Hepatocyte (in vitro differentiated cells): ENCODE measurements at places on chromosomes 3 and 15. TPM values are rescaled to one million over a fixed set of nuclear protein-coding genes. Genes with fewer than 3 reads are reported as not detected.

The TRPM1 gene
- not detected in 2 replicates for total RNA-seq

The SNX22 gene
- 4.3 and 7.7 TPM in 2 replicates for total RNA-seq

The GOLGA6B gene
- 0.08 TPM in 1 of 2 replicates, not detected in the other for total RNA-seq

The FETUB gene
- 5.7 and 7.2 TPM in 2 replicates for total RNA-seq

The TLR9 gene
- total RNA-seq, result not detected in 2 replicates

The IGSF11 gene
- 0.40 TPM in 1 of 2 replicates, not detected in the other for total RNA-seq

The ARMC8 gene
- 47.0 and 52.4 TPM in 2 replicates for total RNA-seq

The UTS2B gene
- total RNA-seq, result 0.07 TPM in 1 of 2 replicates, not detected in the other

The ATP13A4 gene
- 14.2 and 18.2 TPM in 2 replicates for total RNA-seq

DNA sequence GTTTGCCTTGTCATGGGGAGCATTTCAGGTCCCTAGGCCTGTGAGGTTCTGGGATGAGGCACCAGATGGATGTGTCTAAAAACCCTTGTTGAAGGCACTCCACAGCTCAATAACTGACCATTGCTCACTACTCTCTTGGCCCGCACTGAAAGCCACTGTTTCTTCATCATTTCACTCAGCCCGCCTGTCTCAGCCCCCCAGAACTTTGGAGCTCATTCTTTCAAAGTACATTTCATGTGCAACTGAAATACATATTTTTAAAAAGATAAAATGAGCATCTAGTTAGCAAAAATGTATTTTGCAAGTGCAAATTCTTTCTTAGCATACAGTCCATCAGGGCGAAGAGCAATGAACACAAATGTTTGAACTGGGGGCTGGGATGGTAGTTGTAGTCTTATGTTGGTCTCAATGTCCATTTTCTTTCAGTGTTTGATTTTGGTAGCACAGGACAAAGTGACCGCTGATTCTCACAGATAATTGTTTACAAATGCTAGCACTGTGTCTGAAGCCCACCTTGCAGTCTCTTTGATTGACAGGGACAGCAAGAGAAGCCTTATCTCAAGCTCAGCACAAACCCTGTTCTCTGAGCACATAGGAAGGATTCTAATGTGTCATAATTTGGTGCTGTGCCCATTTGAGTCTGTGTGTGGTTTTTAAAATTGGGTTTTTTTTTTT, 19.6 kb downstream of the HEMK1 start:
- H3K4me3 ChIP-seq, result no peak overlapping the region
- H3K27ac ChIP-seq, result peak overlapping the region; percentile 30
- DNase-seq, result no peak
- H3K27me3 ChIP-seq, result no peaks in the 10 kb centered on the region

- H3K36me3 ChIP-seq, result no peaks in the 10 kb centered on the region
- H3K27me3 ChIP-seq, result no peaks in the 10 kb centered on the region
- DNase-seq, result peak; percentile 24
- no peak overlapping the region for H3K27ac ChIP-seq
- no peak overlapping the region for H3K4me3 ChIP-seq
- H3K4me1 ChIP-seq, result no peaks in the 10 kb centered on the region
Observed at GRCh38 chr3:24069045-24069444, 124.0 kb downstream of the NR1D2 start.

DNA sequence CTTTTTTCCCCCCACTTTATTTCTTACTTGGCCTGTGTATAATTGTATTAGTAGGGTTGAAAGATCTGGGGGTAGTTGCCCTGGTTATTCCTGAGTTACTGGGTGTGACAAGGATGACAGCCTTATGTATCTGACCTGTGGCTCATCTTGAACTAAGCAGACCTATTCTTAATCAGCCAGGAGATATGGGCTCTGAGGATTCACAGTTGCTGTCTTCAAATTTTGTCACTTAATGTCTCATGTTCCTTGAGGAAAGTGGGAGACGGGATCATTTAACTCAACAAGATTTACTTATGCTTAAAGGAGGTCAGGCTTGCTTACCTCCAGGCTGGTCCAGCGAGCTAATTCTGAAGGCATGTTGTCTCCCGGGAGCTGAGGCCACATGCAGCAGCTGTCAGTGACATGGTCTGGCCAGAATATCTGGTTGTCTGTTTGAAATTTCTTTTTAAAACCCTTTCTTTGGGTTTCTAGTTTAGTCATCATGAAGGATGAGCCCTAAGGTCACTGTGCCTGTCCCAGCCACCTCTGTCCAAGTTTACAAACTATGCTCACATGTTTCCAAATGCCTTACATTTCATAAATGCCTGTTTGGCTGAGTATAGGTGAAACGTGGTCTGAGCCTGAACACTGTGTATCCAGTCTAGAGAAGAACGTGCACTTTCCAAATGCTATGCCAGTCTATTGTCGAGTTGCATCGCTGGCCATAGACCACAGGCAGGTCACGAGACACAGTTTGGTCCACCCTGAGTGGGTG, 26.8 kb downstream of the LRTM1 start:
- no peaks in the 10 kb centered on the region for H3K27me3 ChIP-seq
- peak overlapping the region; percentile 43 for H3K27ac ChIP-seq
- no peak overlapping the region for H3K4me3 ChIP-seq
- H3K36me3 ChIP-seq, result no peaks in the 10 kb centered on the region
- H3K4me1 ChIP-seq, result no peaks in the 10 kb centered on the region

DNA sequence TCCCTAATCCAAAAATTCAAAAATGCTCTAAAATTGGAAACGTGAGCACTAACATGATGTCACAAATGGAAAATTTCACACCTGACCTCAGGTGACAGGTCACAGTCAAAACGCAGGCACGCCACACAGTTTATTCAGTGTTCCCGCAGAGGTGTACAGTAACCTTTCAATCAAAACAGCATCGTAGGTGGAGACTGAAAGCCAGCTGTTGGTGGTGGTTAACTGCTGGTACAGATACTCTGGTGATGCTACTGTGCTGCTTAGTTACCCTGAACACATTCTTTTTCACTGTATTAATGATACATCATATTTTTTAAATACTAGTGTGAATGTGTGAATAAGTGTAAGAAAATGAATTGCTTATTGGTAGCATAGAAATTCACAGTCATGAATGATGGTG, 23.8 kb downstream of the RAB11A start:
- H3K36me3 ChIP-seq, result peaks cover 5% of the 10 kb centered on the region
- DNase-seq, result no peak
- H3K4me1 ChIP-seq, result no peaks in the 10 kb centered on the region
- no peak overlapping the region for H3K4me3 ChIP-seq
- no peak overlapping the region for H3K27ac ChIP-seq
- H3K27me3 ChIP-seq, result no peaks in the 10 kb centered on the region

- DNase-seq, result no peak
- H3K27ac ChIP-seq, result no peak overlapping the region
- no peaks in the 10 kb centered on the region for H3K36me3 ChIP-seq
- H3K4me1 ChIP-seq, result peaks cover 14% of the 10 kb centered on the region
- H3K27me3 ChIP-seq, result no peaks in the 10 kb centered on the region
Observed at GRCh38 chr15:90205886-90206285, 4.8 kb downstream of the SEMA4B start.

- H3K36me3 ChIP-seq, result no peaks in the 10 kb centered on the region
- peaks cover 18% of the 10 kb centered on the region for H3K4me1 ChIP-seq
- no peak overlapping the region for H3K27ac ChIP-seq
- DNase-seq, result no peak
- no peaks in the 10 kb centered on the region for H3K27me3 ChIP-seq
- no peak overlapping the region for H3K4me3 ChIP-seq
Observed at GRCh38 chr15:40474581-40474980, 3.8 kb downstream of the CHST14 start.

DNA sequence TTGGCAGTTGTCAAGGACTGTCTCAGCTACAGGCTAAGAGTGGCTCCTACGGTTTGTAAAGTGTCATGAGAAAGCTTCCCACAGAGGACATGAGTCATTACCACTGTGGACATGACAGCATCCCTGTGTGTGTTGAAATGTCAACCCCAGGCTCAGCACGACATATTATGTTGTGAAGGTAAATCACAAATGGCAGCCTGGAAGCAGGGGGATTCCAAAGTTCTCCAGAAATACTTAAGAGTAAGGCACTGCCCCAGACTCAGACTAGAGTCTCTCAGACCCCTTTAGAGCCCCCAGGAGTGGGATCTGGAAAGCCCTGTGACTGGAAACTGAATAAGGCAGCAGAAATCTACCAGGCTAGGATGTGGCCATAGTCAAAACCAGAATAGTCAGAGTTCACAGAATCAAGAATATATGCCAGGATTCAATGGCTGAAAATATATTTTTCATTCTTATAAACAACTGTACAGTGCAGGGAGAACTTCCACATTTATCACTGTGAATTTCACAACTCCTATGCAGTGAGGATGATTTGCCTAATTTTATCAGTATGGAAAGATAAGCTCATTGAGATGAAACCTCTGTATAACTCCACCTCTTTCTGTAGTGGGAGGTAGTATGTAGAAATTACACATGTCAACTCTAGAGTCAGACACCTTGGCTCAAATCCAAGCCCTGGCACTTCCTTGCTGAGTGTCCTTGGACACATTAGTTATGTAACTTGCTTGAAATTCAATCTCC, 237.1 kb upstream of the CFAP20DC start:
- peak; percentile 29 for DNase-seq
- H3K4me3 ChIP-seq, result no peak overlapping the region
- H3K27ac ChIP-seq, result no peak overlapping the region
- H3K4me1 ChIP-seq, result no peaks in the 10 kb centered on the region
- no peaks in the 10 kb centered on the region for H3K36me3 ChIP-seq

- no peaks in the 10 kb centered on the region for H3K4me1 ChIP-seq
- no peaks in the 10 kb centered on the region for H3K27me3 ChIP-seq
- no peaks in the 10 kb centered on the region for H3K36me3 ChIP-seq
- DNase-seq, result no peak
- H3K4me3 ChIP-seq, result no peak overlapping the region
Observed at GRCh38 chr3:126438746-126439145, 36.9 kb downstream of the ZXDC start.

DNA sequence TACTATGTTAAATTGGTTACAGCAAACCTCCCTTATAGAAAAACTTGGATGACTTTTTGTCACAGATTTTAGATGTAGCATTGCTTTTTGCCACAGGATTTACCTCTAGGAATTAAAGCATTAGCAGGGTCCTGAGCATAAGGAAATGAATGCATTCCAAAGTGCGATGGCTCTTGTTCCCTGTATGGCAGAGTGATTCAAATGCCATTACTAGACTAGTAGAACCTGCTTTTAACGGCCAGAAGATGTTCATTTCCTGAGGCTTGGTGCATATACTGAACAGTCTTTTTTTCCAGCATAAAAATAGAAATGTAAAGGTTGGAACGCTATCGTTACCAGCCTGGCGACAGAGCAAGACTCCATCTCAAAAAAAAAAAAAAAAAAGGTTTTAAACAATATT, 59.4 kb downstream of the WNT5A start:
- no peaks in the 10 kb centered on the region for H3K27me3 ChIP-seq
- DNase-seq, result no peak
- peak overlapping the region; percentile 12 for H3K27ac ChIP-seq
- no peaks in the 10 kb centered on the region for H3K4me1 ChIP-seq
- no peak overlapping the region for H3K4me3 ChIP-seq

GRCh38 chr3:37535526-37536432, 325.9 kb upstream of the CTDSPL start:
- no peaks in the 10 kb centered on the region for H3K36me3 ChIP-seq
- no peaks in the 10 kb centered on the region for H3K27me3 ChIP-seq
- H3K4me3 ChIP-seq, result no peak overlapping the region
- no peak for DNase-seq
- no peaks in the 10 kb centered on the region for H3K4me1 ChIP-seq

DNA sequence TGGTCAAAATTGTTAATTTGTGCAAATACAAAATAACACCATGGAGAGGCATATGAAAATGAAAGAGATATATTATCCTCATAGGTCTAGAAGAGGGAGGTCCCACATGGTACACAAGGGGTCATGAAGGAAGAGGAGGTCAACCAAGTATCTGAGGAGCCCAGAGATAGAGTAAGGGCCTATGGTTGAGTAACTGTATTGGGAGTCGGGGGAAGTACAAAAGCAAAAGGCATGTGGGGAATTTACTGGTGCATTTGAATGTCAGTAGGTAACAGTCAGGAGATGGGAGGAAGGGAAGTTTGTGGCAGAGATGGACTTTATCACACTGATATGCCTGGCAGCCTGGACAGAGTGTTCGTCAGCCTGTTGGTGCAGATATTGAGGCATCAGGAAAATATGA, 1113.7 kb downstream of the OTOL1 start:
- no peaks in the 10 kb centered on the region for H3K27me3 ChIP-seq
- no peak for DNase-seq
- no peak overlapping the region for H3K27ac ChIP-seq
- H3K36me3 ChIP-seq, result no peaks in the 10 kb centered on the region
- no peaks in the 10 kb centered on the region for H3K4me1 ChIP-seq
- no peak overlapping the region for H3K4me3 ChIP-seq
